ENCODE measurements at places on chromosomes 5 and 9.

DNA sequence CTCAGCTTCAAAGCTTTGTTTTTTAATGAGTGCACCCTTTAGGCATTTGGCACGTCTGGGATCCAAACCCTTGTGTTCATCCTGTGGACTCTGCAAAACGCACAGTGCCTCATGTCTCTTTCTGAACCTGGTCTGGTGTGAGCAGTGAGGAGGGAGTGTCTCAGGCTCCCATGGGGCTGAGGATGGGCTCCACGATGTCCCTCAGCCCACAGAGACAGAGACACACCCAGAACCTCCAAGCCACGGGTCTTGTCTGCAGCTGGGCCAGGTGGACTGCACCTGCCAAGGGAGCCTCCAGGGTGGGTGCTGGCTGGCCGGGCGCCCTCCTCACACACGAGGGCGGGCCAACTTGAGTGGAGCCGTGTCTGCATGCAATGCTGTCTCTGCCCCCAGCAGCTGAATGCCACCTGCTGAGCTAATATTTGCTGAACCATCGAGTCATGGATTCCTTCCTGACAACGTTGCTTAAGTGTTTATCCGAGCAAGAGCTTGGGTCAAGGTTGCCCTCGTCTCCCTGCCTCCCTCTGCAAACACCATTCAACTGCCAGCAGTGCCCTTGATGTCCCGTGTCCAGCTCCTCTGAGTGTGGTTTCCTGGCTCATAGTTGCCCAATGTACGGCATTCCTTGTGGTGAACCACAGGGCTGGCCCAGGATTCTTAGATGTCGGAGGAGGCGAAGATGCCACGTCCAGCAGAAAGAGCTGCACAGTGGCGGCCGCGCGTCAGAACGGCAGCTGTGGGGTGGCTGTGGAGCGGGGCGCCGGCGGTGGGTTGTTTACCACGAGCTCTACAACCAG, 31.4 kb upstream of the LPCAT1 start:
- DNase-seq, result no peak

- DNase-seq, result no peak
These were observed 1.3 kb upstream of the SLC2A8 start for GRCh38 chr9:127395497-127396252.

GRCh38 chr5:149303210-149303609, 31.6 kb downstream of the AFAP1L1 start:
- no peak for DNase-seq

- DNase-seq, result no peak
These were observed 480.1 kb downstream of the CDH12 start for GRCh38 chr5:22372826-22373660.

- no peak for DNase-seq
These were observed 262.5 kb downstream of the PSAT1 start for GRCh38 chr9:78559449-78559885.

- DNase-seq, result no peak
These were observed 101.8 kb downstream of the MAT2B start for GRCh38 chr5:163607256-163607655.

- DNase-seq, result no peak
These were observed 135.8 kb upstream of the TMEM161B start for GRCh38 chr5:88404405-88404804.

DNA sequence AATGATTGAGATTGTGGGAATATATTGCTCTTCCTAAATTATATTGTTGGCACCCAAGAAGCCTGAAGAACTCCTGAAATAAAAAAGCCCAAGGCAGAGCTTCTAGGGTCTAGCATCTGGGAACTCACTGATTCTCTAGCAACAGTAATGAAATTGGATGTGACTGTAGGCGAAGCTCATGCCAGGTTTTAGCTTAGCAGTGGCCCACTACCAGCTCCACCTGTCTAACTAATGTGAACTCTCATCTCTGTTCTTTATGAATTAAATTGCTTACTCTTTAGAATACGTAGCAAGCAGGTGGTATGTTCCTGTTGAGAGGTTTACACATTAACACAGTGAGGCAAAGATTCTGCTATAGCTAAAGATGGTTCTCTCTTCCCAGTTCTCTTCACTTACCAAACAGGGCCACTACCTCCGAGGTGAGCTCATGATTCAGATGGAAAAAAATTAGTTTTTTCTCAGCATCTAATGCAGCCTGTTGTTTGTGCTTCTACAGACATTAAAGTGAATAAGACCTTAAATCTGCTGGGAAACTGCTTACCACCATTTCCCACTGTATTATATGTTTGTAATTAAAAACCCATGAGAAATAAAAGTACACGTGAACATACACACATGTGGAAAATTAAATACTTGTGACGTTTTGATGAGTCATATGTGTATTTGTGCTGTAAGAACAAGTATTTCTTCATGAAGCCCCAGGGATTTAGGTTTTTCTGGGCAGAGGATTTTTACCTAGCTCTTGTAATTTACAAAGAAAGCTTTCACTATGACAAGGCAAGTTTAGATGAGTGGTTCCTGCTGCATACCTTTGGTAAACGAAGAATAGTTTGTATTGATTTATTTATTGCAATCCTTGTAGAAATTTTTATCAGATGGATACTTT, 360.1 kb downstream of the KDM4C start:
- no peak for DNase-seq

DNA sequence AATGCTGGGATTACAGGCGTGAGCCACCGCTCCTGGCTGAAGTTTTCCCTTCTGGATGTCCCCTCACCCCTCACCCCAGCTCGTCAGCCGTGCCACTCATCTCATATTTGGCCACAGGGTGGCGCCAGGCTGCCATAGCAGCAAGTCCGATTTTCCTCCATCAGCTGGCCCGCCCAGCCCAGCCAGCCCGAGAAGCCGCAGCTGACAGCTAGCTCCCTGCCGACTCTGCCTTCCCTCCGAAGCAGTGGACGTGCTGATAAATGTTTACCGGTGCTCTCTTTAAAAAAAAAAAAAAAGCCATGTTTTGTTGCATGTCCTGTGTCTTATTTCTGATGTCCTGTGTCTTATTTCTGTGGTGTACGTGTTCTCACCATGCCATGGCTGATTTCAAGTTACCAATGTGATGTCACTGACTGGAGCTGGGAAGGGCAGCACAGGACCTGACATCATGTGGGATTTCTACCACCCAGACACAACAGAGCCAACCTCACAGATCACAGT, 58.3 kb downstream of the PFDN1 start:
- peak; percentile 95 for DNase-seq

DNA sequence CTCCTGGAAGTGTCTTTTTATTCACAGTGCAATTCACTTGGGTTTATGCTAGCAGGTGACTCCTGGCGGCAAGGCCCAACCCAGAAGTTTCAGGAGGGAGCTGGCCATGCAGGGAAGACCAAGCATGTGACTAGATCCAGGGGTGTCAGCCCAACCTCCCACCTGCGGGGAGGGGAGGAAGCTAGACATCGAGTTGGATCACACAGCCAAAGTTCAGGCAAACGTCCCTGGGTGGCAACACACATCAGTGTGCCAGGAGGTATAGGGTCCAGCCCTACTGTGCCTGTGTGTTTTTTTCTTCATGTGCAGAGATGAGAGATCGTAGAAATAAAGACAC, 25.3 kb downstream of the PNPLA7 start:
- no peak for DNase-seq

GRCh38 chr5:6585939-6586646, 46.8 kb downstream of the NSUN2 start:
- no peak for DNase-seq

DNA sequence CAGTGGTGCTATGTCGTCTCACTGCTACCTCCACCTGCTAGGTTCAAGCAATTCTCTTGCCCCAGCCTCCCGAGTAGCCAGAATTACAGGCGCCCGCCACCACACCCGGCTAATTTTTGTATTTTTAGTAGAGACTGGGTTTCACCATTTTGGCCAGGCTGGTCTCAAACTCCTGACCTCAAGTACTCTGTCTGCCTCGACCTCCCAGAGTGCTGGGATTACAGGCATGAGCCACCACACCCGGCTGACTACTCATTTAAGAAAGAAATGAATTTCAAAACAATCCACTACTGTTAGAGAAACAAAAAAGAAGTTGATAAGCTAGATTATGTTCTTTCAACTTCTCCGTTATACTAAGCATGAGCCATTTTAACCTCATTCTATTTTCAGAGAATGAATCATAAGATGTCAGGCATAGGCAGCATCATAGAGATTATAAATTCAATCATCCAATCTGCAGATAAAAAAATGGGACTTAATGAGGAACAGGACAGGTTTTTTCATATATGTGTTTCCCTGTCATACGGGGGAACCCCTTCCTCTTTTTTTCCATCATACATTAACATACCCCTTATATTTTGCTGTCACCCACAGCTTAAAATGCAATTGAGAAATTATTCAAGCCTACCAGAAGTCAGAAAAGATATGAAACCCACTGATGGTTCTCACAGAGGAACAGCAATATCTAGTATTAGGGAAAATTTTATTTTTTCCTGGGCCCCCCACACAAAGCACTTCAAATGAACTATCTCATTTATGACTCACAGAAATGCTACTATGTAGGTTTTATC, 26.5 kb upstream of the ADRB2 start:
- DNase-seq, result no peak

- no peak for DNase-seq
These were observed 330.7 kb upstream of the SLC24A2 start for GRCh38 chr9:20119566-20119965.

GRCh38 chr9:92097997-92098482, 17.2 kb downstream of the SPTLC1 start:
- DNase-seq, result no peak

GRCh38 chr5:2466966-2467365, 284.5 kb downstream of the IRX2 start:
- no peak for DNase-seq
